ENCODE measurements at places on chromosomes 6 and 20.
A peak's percentile ranks its signal among the peaks of the same experiment; 100 is the strongest.

GRCh38 chr6:158840465-158840864 lies 21.3 kb upstream of the EZR start:
- no peak for DNase-seq

DNA sequence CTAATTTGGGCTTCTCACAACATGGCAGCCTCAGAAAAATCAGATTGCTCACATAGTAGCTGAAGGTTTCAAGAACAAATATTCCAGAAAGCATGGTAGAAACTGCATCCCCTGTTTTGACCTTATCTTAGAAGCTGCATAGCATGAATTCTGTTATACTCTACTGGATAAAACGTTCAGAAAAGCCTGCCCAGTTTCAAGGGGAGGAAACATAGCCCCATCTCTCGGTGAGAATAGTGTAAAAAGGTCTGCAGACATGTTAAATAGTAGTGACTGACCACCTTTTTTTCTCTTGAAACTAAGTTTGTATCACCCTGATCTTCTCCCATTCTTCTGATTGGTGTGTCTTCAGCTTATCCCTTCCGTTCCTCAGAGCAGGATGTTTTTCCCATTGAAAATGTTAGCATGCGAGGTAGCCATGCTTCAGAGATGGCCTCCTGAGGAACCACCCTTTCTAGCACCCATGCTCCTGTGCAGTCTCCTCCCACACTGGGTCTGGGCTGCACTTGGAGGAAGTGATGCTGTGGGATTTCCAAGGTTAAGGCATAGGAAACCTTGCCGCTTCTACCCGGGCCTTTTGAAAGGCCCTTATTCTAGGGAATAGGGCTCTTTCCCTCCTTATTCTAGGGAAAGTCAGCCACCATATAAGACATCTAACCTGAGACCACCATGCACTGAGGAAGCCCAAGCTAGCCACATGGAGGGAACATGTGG lies 50.1 kb downstream of the MARCKS start:
- no peak for DNase-seq

DNA sequence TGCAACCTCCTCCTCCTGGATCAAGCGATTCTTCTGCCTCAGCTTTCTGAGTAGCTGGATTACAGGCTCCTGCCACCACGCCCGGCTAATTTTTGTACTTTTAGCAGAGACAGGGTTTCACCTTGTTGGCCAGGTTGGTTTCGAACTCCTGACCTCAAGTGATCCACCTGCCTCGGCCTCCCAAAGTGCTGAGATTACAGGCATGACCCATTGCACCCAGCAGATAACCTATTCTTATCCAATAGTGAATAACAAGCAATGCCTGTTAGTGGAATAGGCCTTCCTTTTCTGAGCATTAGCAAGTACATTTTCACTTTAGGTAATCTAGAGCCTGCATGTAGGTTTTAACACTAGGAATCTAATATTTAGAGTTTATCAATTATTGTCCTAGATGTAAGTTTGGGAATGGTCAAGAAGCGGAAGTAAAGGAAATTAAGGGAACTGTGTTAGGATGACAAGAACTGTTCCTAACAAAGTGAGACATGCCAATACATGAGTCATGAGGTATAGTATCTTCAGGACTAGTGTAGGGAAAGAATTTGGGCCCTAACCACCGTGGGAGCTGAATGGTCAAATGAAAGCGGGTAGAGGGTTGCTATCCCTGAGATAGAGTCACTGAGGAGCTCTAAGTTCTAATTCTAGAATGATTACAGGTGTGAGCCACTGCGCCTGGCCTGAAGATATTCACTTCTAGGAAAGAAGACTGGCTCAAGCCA lies 15.0 kb downstream of the BLTP3A start:
- no peak for DNase-seq

DNA sequence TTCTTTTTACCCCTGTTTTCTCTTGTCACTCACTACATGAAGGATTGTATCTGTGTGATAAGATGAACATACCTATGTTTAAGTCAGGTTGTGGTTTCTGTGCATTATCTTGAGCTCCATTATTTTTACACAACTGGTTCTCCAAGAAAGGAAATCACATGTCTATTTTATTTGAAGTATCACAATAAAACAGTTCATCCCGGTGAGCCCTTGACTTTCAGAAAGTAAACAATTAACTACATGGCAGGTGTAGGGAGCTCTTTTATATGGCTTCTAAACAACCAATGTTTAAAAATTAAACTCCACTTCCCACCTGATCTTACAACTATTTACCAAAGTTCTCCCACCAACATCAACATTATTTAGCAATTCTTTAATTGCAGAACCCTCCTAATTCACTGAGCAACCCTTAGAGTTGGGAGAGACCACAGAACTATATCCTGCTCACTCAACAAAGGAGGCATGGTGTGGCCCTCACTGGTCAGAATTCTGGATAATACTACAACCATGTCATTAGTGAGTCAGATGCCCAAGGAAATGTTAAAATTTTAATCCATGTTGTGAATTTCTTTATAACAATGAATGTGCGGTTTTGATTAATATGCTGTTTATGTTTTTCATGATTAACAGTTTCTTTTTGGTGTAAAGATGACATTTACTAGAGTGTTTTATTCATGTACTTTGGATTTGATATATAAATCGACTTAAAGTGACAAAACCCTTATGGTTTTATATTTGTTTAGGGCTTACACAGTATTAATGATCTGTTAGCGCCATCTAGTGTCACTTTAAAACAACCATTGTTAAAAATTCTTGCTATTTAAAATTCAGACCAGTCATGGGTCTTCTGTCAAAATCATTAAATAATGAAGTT lies 50.0 kb upstream of the SCGN start:
- DNase-seq, result peak; percentile 46

GRCh38 chr6:79072640-79073181 lies 5.3 kb downstream of the PHIP start:
- DNase-seq, result no peak

DNA sequence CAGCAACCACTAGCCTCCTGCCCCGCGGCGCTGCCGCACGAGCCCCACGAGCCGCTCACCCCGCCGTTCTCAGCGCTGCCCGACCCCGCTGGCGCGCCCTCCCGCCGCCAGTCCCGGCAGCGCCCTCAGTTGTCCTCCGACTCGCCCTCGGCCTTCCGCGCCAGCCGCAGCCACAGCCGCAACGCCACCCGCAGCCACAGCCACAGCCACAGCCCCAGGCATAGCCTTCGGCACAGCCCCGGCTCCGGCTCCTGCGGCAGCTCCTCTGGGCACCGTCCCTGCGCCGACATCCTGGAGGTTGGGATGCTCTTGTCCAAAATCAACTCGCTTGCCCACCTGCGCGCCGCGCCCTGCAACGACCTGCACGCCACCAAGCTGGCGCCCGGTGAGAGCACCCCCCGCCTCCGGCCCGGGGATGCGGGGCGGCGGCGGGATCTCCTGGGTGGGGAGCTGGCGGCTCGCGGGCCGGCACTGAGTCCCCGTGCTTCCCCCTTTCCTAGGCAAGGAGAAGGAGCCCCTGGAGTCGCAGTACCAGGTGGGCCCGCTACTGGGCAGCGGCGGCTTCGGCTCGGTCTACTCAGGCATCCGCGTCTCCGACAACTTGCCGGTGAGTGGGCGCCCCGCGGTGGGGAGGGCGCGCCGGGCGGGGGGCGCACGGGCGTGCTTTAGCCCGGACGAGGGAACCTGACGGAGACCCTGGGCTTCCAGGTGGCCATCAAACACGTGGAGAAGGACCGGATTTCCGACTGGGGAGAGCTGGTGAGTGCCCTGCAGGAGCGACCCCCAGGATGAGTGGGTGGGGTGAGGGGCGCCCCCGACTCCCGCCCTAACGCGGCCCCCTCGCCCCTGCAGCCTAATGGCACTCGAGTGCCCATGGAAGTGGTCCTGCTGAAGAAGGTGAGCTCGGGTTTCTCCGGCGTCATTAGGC lies 585 bp downstream of the PIM1 start:
- DNase-seq, result peak; percentile 42

DNA sequence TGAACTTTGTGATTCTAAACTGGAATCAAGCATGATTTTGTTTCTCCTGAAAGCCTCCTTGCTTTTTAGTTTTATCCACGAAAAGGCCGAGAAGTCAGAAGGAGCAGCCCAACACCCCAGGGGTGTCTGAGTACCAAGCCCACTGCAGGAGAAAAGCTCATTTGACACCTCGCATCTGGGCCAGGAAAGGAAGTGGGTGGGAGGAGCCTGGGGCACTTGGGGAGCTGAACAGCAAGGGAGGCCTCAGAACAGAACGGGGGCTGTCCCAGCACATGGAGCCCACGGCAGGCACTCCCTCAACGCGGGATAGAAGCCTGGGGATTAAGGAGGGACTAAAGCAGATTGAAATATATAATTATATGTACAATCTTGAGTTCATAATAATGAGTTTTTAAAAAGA lies 6.6 kb downstream of the KIF25 start:
- no peak for DNase-seq

DNA sequence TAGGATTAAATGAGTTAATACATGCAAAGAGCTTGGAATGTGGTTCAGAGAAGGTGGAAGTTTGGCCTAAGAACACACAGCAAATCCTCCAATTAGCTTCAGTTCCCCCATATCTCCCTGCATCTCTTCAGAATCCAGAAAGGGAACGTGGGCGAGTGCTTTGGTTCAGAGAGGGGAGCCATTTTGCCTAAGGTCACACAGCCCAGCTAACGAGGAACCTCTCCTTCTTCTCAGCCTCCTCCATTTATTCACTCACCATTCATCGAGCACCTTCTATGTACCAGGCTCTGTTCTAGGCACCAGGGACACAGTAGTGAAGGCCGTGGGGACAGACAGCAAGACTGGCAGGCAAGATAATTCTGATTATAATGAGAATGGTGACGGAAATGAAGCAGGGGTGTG lies 2.3 kb upstream of the CEBPB start:
- DNase-seq, result no peak

DNA sequence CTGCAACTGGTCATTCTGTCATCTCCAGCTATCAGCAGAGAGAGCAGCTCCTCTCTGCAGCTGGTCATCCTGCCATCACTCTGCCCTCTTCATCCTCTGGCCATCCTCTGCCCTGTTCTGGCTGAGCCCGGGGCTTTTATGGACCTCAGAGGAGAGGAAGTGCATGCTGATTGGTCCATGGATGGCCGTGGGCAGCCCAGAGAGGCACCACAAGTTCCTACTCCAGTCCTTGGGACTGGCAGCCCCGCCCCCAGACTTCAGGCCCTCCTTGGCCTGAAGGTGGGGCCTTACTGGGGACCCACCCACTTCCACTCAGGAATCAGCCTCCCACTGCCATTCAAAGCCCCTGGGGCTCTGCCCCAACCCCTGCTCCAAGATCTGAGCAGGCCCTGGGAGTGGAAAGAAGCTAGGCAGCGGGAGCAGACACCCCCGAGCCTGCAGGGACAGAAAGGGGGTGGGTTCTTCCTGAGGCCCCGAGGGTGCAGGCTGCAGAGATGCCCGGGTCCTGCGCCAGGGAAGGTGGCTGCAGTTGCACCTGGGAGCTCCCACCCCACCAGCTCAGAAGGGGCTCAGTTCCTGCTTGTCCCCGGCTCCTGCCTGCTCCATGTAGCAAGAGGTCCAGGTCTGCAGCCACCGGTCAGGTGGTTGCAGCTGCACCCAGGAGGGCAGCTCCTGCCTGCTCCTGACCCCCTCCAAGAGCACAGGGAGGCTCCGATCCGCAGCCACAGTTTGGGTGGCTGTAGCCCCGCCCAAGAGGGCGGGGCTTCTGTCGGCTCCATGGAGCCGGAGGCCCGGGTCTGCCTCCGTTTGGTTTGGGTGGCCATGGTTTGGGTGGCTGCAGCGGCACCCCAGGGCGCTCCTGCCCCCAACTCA lies 34.1 kb upstream of the HMGA1 start:
- DNase-seq, result no peak

DNA sequence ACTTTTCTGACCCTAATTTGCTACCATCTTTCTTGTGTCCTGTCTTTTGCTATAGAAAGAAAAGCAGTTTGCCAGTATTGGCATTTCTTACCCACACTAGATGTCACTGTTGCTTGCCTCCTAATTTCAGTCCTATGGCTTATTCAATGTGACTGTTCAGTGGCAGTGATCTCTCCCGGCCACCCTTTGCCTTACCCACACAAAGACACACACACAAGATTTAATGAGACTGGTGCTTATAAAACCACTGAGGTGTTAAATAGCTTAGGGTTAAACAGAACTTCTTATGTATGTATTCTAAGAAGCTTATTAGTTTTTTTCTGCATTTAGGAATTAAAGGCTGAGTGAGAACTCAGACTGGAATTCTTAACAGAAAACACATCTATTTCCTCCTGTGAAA lies 233.6 kb upstream of the ASCC3 start:
- no peak for DNase-seq

DNA sequence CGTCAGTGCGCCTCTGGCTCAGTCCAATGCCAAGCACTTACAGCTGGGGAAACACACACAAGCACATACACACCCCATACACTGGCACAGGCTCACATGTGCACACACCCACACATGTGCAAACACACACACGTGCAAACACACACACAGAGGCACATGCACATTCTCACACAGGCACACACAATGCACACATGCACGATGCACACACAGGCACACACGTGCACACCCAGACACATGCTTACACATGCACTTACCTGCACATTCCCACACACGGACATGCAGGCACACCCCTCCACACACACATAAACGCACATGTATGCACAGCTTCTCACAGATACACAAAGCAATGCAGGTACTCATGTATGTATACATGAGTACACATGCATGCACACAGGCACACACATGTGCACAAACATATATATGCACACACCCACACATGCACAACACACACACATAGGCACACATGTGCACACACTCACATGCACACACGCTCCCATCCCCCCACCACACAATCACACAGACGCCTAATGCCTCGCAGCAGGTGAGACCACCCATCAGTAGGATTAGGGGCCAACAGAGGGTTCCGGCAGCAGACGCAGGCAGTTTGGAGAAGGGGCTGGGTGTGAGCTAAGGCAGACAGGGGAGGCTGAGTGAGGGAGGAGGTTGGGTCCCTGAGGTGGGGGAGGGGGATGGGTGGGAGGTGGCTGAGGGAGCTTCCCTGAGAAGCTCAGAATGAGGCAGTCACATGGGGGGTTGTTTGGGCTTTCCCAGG lies 71.2 kb upstream of the SLCO4A1 start:
- DNase-seq, result no peak

GRCh38 chr6:40164345-40164755 lies 230.1 kb upstream of the MOCS1 start:
- no peak for DNase-seq

DNA sequence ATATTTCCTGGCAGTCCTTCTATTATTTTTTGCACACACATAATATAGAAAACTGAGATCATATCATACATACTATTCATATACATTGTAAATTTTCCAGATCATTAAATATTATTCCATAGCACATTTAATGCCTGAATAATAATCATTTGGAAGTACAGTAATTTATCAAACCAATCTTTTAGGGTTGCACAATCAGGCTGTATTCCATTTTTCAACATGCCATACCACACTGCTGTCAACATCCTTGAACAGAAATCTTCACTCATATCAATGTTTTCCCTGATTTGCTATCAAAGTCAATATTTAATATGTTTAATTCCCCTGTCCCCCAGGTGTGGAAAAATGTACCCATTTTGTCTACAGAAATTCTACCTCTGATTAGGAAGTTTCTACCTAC lies 122.7 kb upstream of the ADGRF1 start:
- no peak for DNase-seq

Data from CD4-positive, alpha-beta T cell treated with Interleukin-12 subunit alpha and Interleukin-12 subunit beta, for 1 hour (primary cell).